ENCODE measurements at places on chromosomes 1 and 21. TPM values are rescaled to one million over a fixed set of nuclear protein-coding genes. Genes with fewer than 3 reads are reported as not detected.
A peak's percentile ranks its signal among the peaks of the same experiment; 100 is the strongest.

GRCh38 chr1:201023517-201023902, at the start of gene KIF21B:
Gene KIF21B, minus strand, starts transcription at chr1:201023714. Its CDS starts 331 bp downstream, at chr1:201023383.
- peak; percentile 82 for DNase-seq
- peaks cover 19% of the 10 kb centered on the region for H3K27me3 ChIP-seq
- peak within 1 kb of the TSS; percentile 75 for H3K4me3 ChIP-seq
- H3K27ac ChIP-seq, result peak within 1 kb of the TSS; percentile 46
- H3K4me1 ChIP-seq, result peaks cover 18% of the 10 kb centered on the region

DNA sequence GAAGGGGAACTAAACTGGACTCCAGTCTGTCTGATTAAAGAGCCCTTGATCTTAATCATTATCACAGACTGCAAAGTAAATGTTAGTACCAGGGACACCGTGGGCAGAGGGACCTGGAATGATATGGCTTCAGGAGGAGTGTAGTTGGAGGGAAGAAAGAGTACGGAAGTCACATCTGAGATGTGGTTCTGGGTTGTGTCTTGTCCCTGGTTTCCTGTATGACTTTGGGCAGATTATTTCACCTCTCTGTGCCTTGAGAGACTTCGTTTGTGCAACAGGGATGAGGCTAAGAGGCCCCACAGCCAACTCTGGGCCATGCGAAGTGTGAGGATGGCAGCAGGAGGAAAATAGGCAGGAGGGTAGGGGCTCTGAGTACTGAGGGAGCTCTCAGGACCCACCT, 76.1 kb upstream of the SLC2A1 start:
- DNase-seq, result no peak
- peaks cover 3% of the 10 kb centered on the region for H3K27me3 ChIP-seq
- H3K4me3 ChIP-seq, result no peak overlapping the region

DNA sequence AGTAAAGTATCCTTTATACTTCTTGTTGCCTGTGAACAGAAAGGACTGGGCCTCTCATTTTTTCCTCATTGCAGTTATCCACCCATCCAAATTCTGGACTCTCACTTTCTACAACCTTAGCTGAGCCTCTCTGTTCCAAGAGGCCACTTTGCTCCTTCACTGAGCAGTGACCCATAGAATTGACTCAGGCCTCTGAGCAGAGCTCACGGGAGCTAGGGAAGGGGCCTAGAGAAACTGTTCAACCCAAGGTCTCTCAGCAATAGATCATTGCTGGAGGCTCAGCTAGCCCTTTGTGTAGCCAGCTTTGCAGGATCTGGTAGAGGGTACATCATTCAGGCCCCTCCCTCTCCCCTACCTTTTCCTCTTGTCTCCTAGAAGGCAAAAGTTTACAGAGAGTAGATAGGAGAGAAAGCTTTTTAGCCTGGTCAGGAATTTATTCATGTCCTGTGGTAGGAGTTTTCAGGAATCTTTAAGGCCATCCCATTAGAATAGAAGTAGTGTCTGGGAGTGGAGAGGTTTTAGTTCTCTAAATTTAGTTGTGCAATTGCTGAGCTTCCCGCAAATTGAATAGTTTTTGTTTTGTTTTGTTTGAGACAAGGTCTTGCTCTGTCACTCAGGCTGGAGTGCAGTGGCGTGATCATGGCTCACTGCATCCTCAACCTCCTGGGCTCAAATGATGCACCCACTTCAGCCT, 6.7 kb downstream of the INTS3 start:
- DNase-seq, result no peak
- H3K27me3 ChIP-seq, result no peaks in the 10 kb centered on the region
- peak overlapping the region; percentile 78 for H3K27ac ChIP-seq
- peak overlapping the region; percentile 16 for H3K4me3 ChIP-seq
- peaks cover 29% of the 10 kb centered on the region for H3K4me1 ChIP-seq

HSPG2 gene
- total RNA-seq, result 656 TPM

DNA sequence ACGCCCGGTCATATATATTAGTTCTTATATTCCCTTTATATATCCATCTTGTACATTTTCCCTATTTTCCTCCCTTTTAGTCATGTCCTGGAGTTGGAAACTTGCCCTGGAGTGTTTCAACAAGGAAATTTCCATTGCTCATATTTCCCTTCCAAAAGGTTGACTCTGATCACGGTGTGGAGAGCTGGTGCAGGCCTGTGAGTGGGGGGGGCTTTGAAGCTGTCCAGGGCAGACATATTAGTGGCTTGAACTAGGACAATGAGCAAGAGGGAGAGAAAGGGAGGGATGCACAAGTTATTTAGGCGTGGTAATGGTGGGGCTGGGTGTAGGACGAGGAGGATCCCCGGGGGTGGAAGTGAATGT, 30.4 kb upstream of the TMEM61 start:
- peaks cover 12% of the 10 kb centered on the region for H3K4me1 ChIP-seq
- peaks cover 12% of the 10 kb centered on the region for H3K27me3 ChIP-seq
- no peak overlapping the region for H3K4me3 ChIP-seq
- no peaks in the 10 kb centered on the region for H3K36me3 ChIP-seq
- no peak for DNase-seq

CNKSR1 gene
- 52.1 TPM for total RNA-seq

DNA sequence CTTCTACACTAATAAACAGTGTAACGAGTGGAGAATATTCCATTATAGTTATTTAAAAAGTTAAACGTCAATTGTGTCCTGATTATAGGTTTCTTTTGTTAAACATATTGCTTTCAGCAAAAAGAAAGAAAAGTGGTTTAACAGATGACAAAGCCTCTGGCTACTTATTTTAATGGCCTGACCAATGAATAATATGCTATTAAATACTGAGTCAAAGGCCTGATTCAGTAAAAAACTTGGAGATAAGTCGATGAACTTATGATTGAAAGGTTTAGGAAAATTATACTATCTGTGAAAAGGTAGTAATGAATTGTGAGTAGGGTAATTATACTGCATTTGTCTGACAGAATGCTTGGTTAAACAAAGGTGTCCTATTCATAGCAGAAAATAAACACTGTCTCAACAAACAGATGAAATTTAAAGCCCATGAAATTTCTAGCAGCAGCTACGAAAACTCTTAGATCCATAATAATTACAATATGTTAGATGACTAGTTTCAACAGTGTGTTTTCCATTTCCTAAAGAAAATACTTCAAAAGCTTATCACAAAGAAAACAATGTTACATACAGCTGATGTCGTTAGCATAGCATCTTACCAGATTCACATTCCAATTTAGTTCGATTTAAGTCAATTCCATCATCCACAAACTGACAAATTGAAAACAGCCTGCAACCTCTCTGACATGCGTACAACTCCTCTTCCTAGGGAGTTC, 6.2 kb downstream of the TMEM59 start:
- H3K27me3 ChIP-seq, result no peaks in the 10 kb centered on the region
- H3K27ac ChIP-seq, result peak overlapping the region; percentile 47
- H3K36me3 ChIP-seq, result peaks cover 9% of the 10 kb centered on the region

DNA sequence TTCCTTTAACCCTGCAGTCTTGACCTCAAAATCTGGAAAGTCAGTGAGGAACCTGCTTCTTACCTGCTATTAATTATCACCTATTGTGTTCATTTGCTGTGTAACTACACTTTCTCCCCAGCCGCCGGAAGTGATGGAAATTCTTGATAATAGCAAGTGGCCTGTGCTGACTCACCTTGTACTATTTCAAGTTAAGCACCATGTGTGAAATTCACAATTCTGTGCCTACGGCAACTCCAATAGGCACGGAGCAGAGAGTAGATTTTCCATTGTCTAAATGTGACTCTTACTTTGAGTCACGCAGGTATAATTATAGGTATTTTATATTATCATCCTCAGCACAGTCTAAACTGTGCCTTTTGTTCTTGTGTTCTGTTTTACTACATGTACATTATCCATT, 466.8 kb downstream of the KIF26B start:
- peaks cover 5% of the 10 kb centered on the region for H3K4me1 ChIP-seq
- no peak overlapping the region for H3K27ac ChIP-seq
- no peaks in the 10 kb centered on the region for H3K27me3 ChIP-seq
- DNase-seq, result no peak
- no peak overlapping the region for H3K4me3 ChIP-seq
- no peaks in the 10 kb centered on the region for H3K36me3 ChIP-seq

DNA sequence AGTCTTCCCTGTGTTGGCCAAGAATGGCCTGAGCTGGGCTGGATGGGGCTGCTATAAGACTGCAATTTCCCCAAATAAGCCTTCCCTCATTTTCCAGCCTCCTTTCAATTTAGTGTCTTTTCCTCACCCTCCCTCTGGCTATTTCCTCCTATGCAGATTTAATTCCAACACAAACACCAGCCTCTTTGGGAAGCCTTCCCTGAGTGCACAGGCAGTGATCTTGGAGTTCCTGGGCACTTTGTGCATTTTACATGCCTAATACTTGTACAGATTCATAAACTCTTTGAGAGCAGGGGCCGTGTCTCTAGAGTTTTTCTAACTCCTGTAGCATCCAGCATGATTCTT, 91.1 kb upstream of the TLR5 start:
- H3K36me3 ChIP-seq, result peaks cover 1% of the 10 kb centered on the region
- peaks cover 2% of the 10 kb centered on the region for H3K4me1 ChIP-seq
- H3K27me3 ChIP-seq, result peaks cover 21% of the 10 kb centered on the region
- no peak overlapping the region for H3K27ac ChIP-seq
- DNase-seq, result no peak
- H3K4me3 ChIP-seq, result no peak overlapping the region

NIBAN1 gene
- total RNA-seq, result 11.0 TPM
